ENCODE measurements at places on chromosomes 3 and 15.

GRCh38 chr3:29514170-29514569 is 233.3 kb downstream of the RBMS3 start:
- DNase-seq = no peak

GRCh38 chr3:52216585-52217408 is 8.6 kb downstream of the TLR9 start:
- DNase-seq = peak; percentile 72

- no peak for DNase-seq
Observed at GRCh38 chr3:107877936-107878335, 212.9 kb downstream of the CD47 start.

- no peak for DNase-seq
Observed at GRCh38 chr3:101791778-101792177, 12.8 kb downstream of the NXPE3 start.

GRCh38 chr15:92028389-92028724 is 174.8 kb downstream of the SLCO3A1 start:
- no peak for DNase-seq

DNA sequence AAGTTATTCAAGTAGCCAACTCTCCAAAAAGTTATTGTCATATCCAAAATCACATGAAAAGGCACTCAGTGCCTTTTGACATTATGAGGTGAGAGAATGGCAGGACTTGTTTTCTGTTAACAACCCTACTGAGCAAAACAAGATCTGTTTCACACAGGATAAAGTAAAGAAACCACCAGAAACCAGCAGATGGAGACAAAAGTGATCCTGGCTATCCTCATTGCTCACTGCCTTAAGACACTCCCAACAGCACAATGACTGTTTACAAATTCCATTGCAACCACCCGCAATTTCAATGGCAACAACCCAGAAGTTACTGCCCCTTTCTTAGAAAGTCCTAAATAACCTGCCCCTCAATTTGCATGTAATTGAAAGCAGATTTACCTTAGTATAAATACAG is 352.6 kb upstream of the NDN start:
- DNase-seq = no peak

DNA sequence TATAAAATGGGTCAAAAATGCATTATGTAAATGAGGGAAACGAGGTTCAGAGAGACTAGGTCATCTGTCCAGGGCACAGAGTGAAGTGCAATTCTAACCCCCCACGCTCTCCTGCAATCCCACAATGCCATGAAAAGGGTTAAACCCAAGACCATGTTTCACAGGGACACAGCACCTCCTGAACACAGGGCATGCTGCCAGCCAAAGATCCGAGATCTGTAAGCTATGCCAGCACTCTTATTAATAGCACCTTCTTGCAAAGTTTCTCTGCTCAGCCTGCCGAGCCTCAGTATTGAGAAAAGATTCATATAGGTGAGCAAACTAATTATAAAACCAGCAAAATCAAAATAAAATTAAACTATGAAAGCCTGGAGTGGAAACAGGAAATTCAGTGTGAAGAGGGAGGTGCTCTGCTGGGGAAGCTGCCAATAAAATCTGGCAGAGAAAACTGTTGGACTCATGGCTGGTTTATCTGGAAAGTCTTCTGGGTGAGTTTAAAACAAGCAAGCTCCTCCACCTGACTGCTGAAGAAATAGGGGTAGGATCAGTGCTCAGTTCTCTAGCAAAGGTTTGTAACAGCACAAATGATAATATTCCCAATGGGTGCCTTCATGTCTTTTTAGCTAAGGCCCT is 50.3 kb downstream of the LRIG1 start:
- no peak for DNase-seq

- DNase-seq = peak; percentile 70
Observed at GRCh38 chr3:141412087-141412935, 44.0 kb downstream of the ZBTB38 start.

DNA sequence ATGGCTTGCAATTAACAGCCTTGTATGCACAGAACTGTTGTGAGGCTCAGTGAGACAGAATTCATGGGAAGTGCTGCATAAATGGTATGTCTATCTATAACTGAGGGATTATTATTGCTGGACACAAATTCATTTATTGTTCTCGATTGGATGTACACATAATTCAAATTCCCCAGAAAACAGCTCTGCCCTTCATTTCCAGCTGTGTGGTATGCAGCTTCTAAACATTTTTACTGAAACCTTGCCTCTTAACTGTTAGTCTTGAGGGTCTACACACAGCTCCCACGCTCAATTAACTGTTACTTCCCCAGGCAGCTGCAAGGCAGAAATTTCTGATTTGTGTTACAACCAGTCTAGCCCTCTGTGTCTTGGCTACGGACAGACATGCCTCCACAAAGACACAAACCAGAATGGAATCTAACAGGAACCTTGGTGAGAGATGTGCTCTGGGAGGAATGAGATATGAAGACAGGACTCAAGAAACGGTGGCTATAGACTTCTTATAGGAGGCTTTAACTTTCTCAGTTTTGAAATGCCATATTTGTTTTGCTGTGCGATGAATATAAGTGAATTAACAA is 139.7 kb upstream of the TBL1XR1 start:
- DNase-seq = peak; percentile 56

GRCh38 chr3:62876064-62876463 is 848 bp upstream of the CADPS start:
- DNase-seq = no peak

DNA sequence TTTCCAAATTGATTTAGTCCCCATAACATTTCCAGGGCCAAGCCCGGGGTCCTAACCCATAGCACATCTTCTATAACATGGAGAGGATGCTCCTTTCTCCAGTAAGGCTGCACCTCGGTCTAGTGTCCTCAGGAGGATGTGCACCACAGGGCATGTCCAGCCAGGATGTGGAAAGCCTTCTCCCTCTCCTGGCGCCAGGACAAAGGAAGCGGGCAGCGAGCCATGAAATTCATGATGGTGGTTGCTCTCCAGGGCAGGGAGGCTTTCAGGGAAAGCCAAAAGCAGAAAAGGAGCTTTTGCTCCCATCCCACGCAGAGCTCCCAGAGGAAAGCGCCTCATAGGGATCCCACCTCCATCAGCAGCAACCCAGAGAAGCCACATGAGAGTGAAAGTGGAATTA is 220.0 kb downstream of the ADAMTSL3 start:
- no peak for DNase-seq

DNA sequence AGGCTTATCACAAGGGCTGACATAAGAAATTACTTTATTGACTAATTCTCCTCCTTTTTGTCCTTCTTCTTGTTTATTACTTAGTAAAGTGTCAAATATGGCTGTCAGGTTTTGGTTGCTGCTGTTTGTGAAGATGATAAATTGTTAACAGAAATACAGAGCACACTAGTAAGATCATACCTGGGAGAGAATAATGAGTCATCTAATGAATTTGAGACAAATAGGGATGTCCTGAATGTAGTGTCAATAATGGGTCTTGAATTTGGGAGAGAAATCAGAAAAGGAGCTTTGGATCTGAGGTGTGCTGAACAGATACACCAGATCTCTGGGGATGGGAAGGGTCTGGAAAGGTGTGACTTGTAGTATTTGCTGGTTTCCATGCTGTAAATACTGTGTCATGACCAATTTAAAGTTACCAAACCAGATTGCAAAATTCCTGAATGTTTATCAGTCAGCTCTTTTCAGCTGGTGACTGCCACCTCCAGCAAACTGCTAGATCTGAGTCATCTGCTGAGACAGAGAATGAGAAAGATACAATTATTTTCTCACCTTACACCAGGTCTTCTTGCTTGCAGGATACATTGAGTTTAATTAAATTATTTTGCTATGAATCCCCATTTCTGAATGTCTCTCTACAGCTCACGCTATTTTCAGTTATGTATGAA is 76.7 kb upstream of the SATB1 start:
- DNase-seq = no peak

DNA sequence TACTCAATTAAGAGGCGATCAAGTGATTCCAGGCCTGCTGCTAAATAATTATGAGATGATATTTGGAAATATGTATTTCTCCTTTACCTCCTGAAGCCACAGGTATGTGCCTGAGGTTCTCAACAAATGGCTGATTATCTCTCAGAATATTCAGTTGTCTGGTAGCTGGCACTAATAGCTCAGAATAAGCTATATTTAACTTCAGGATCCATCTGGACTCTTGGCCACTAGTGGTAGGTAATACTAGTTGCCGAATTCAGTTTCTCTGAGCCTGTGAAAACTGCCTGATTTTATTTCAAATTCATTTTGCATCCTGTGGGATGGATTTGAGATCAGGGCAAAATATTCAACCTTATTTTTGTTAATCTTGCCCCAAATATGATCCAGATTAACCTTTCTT is 499.0 kb downstream of the DIPK2A start:
- no peak for DNase-seq

DNA sequence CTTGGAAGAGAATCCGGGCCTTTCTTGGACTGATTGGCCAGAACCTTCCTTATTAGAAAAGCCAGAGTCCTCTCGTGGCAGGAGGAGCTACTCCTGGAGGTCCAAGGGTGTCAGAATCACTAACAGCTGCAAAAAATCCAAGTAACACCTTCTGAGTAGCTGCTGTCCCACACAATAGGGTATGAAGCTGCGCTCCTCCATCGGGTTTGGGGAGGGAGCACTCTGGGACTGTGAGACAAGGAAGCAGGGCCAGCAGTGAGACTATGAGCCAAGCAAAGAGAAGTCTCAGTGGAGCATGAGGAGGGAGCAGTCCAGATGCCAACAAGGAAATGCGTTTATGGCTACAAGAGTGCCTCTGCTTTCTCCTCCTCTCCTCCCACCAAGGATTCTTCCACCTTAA is 21.7 kb downstream of the SEMA3G start:
- no peak for DNase-seq

DNA sequence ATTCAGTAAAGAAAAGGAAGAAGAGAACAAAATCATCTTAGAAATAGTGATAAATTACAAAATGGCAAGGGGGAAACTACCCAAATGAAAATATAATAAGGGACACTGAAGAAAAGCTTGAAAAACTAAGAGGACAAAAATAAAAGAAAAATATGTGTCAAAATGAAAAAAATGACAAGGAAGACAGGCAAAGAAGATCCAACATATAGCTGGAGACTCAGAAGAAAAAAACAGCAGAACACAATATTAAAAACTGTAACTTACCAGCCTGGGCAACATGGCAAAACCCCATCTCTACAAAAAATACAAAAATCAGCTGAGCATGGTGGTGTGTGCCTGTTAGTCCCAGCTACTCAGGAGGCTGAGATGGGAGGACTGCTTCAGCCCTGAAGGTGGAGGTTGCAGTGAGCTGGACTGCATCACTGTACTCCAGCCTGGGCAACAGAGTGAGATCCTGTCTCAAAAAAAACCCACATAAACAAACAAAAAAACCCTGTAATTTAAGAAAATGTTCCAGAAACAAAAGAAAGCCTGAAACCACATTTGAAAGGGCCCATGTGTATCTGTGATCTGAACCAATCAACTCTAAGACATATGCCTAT is 93.2 kb downstream of the ANO10 start:
- no peak for DNase-seq

DNA sequence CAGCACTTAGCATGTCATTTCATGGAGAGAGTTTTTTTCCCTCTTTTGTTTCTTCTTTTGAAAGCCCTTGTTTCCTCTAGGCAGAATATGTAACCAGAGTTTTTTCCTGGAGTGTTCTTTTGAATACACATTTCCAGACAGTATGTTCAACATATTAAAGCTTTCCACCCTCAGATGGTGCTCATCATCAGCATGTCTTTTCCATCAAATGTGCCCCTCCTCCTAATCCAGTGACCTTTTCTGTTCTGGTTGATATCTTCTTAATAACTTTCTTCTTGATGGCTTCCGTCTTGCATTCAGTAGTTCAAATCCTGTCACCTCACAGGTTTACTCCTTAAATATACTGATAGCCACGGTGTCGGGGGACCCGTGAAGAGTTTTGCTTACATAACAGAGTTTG is 78.6 kb downstream of the FNDC3B start:
- DNase-seq = no peak

GRCh38 chr3:196323691-196324090 is 5.7 kb upstream of the DYNLT2B start:
- no peak for DNase-seq

- no peak for DNase-seq
Observed at GRCh38 chr3:114877378-114878113, 269.5 kb downstream of the ZBTB20 start.

GRCh38 chr15:49035825-49036224 is 10.4 kb downstream of the SECISBP2L start:
- no peak for DNase-seq

DNA sequence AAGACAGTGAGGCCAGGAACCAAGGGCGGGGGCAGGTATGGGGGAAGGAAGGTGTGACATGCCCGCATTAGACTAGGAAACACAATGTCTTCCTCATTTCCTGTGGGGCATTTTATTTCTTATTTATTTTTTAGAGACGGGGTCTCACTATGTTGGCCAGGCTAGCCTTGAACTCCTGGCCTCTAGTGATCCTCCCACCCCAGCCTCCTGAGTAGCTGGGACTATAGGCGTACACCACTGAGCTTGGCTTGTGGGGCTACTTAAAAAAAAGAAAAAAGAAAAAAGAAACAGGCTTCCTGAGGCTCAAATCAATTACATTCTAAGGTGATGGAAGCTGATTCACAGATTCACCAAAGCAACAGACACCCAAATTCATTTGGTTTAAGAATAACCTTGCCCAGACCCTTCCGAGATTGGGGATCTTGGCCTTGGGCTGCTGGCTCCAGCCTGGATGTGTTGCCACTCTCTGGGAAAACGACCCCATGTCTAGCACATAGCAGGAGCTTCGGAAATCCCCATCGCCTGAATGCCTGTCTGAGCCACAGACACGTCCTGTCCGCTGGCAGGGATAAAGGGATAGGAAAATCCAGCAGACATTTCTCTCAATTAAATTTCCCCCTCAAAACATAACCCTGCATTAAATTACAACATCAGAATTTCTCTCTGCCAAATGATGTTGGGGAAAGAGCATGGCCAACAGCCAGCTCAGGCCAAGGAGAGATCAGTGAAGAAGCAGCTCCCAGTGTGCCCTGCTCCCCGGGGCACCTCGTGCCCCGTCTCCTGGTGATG is 13.0 kb downstream of the CPN2 start:
- no peak for DNase-seq

DNA sequence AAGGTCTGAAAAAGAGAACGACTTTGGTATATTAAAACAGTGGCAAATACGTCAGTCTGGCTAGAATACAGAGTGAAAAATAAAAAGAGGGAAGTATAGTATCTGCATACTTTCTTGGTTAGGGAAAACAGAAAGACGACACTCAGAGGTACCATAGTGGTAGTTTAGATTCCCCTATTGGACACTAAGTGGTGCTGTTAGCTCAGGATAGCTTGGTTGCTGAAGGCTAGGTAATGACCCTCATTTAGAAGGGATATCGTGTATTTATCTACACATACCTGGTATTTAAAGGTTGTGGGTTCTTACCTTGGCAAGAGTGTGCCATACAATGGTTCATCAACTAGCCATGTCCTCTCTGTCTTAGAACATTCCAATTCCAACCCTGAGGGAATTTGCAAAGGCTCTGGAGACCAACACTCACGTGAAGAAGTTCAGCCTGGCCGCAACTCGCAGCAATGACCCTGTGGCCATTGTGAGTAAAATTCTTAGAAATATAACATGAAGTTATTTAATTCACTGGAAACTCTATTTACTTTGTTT is 31.0 kb downstream of the TMOD2 start:
- DNase-seq = no peak

- peak; percentile 68 for DNase-seq
Observed at GRCh38 chr15:67834581-67835296, 5.1 kb downstream of the RNU6-1 start.

Measured in activated CD8-positive, alpha-beta memory T cell treated with anti-CD3 and anti-CD28 coated beads for 24 hours (primary cell).